ENCODE measurements at places on chromosomes 2 and 18.

GRCh38 chr2:239331560-239331959, 69.3 kb downstream of the HDAC4 start:
- DNase-seq: no peak

DNA sequence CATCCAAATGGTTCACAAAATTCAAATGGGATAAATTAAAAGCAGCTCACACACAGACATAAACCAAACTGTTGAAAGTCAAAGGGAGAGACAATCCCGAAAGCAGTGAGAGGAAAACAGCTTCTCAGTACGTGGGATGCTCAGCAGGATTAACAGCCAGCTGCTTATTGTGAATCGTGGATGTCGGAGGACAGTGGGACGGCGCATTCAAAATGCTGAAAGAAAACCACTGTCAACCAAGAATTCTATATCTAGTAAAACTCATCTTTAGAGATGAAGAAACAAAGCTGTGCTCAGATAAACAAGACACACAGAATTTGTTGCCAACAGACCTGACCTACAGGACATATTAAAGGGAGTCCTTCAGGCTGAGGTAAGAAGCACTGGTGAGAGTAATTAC, 102.9 kb downstream of the NFATC1 start:
- no peak for DNase-seq

DNA sequence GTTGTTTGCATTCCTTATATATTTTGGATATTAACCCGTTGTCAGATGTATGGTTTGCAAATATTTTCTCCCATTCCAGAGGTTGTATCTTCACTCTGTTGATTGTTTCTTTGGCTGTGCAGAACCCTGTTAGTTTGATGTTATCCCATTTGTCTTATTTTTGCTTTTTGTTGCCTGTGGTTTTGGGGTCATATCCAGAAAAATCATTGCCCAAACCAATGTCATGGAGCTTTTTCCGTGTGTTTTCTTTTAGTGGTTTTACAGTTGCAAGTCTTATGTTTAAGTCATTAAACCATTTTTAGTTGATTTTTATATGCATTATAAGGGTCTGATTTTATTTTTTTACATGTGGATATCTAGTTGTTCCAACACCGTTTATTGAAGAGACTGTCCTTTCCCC, 35.8 kb downstream of the PPIG start:
- DNase-seq: no peak

GRCh38 chr2:53859206-53860181, at the start of gene GPR75:
GPR75 (minus strand) TSS chr2:53859967; CDS start chr2:53854756, 5,211 bp downstream.
- no peak for DNase-seq

- DNase-seq: no peak
Measured at GRCh38 chr2:49616800-49617199, 462.5 kb upstream of the FSHR start.

- DNase-seq: no peak
Measured at GRCh38 chr2:236405357-236405756, 141.2 kb upstream of the ASB18 start.

DNA sequence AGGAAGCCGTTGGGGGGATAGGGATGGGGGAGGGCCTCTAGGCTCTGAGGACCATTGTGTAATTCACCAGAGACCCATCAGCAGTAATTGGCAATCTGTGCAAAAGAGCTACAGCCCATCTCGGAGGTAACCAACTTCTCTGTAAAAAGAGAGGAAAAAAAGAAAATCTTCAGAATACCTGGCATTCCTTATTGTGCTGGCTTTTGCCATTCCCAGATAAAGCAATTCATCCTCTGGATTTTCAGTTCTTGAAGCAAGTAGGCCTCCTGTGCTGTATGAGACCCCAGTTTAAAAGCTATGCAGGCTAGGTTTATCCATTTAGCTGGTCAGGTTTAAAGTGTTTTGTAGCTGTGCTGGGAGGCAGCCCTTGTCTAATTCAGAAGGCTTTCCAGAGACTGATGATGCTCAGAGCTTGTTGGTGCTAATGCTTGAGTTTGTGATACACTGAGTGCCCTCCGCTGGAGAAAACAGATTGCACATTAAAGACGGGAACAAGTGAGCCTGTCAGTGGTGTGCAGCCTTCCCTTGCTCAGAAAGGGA, at the start of gene LRRTM4:
Gene LRRTM4 (minus strand): TSS at position 446 of the 540 bp plus-strand sequence.
- no peak for DNase-seq

GRCh38 chr2:102520009-102520408, 47.0 kb downstream of the SLC9A4 start:
- DNase-seq: no peak

- DNase-seq: no peak
Measured at GRCh38 chr2:237859533-237860272, at the start of gene RAMP1. RAMP1 (plus strand) TSS chr2:237859623; CDS start chr2:237859676, 53 bp downstream.

- DNase-seq: peak; percentile 26
Measured at GRCh38 chr18:12744103-12744502, 41.3 kb downstream of the PSMG2 start.

DNA sequence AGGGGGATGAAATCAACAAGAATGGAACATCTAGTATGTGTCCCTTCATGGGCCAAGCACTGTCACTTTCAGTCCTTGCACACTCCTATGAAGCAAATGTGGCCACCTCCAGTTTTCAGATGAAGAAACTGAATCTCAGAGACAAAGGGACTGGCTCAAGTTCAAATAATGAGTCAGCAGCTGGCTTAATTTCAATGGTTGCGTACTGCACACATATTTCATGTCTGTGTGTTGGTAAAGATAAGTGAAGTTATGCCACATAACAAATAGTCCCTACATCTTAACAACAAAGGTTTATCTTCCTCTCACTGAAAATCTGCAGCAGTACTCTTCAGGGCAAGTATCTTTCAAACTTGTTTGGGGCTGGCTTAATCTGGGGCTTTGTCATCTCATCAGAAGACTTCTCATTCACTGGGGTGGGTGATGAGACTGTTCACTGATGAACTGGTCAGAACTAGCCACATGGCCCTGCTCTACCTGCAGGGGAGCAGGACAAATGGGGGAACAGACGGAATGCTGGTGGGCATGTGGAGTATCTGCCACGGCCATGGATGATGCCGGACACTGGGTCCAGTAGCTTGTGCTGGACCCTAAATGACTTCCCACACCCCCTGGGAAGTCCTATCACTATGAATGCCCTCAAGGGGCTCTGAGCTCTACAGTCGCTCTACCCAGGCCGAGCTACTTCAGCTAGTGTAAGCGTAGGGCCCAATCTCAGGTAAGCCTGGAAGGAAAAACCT, 263.2 kb downstream of the CYP26B1 start:
- DNase-seq: no peak

GRCh38 chr18:39781565-39781964, 2173.5 kb upstream of the PIK3C3 start:
- no peak for DNase-seq

DNA sequence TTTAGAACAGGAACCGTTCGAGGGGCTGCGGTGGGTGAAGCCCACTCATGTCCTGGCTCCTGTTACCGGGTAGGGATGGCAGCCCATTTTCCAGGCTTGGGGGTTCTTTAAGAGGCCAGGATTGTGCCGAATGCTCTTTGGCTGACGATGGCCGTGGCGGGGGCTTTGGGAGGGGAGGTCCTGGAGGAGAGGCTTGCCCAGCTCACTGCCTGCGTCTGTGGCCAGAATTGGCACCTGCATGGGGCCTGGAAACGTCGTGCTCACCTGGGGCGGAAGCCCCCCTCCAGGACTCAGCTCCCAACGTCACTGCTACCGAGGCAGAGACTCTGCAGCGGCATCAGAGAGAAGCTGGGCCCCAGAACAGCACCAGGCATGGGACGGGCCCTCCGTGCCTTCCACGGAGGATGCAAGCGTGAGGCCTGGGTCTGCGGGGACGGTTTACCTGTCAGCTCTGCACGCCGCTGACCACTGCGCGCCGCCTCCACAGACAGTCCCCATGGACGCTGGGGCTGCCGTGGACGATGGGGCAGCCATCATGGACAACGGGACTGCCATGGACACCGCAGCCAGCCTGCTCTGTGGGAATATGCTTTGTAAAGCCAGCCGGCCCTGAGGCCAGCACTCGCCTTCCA, 82.9 kb downstream of the NFATC1 start:
- DNase-seq: no peak

DNA sequence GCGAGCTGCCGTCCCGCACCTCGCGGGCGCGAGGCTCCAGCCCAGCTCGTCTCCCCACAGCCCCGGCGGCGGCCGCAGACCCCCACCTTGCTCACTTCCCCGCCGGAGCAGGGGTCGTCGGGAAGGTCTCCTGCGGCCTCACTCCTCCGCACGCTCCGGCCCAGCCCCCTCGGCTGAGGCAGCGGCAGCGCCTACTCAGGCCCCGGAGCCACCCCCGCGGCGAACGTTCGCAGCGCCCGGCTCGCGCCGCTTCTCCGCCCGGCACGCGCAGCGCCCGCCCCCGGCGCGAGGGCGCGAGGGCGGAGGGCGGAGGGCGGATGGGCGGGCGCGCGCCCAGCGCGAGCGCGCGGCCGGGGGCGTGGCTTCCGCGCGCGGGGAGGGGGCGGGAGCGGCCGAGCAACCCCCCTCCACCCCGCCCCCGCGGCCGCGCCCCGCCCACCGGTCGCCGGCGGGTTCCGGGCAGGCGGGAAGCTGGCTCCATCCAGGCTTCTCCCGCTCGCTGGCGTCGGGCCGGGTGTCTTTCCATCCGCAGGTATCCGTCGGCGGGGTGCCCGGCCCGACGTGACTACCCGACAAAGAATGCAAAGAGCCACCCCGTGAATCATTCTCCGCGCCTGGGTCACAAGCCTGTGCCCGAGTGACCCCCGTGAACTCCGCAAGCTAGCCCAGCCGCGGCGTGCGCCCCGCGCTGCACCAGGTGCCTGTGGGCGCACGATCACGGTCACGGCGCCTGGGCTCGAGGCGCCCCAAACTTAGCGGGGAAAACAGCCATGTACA, at the start of gene DTNB:
Gene DTNB (minus strand): TSS at position 278 of the 777 bp plus-strand sequence. CDS start 20,917 bp downstream, outside the sequence.
- peak; percentile 70 for DNase-seq

Data from central memory CD4-positive, alpha-beta T cell (primary cell).